ENCODE measurements at places on chromosomes 11 and 22.
A peak's percentile ranks its signal among the peaks of the same experiment; 100 is the strongest.

GRCh38 chr11:111336582-111337256 is 38.4 kb downstream of the POU2AF3 start:
- no peak for DNase-seq

- DNase-seq = no peak
These were observed 57.4 kb upstream of the ARHGAP42 start for GRCh38 chr11:100629671-100630070.

DNA sequence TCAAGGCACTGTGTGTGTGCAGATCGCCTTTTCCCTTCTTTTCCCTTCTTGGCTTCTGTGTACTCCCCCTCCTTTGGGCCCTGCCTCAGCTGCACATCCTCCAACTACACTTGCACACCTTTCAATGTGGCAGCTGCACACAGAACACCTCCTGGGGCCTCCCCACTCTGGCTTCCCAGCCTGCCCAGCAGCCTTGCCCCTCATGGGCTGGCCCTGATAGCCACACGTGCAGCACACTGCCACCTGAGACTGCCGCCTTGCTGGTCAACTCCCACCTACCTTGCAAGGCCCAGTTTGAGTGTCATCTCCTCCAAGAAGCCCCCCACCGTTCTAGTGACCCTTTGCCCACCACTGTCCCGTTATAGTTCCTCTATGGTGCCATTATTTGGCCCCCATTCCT is 77.3 kb upstream of the ARFGAP3 start:
- DNase-seq = no peak

GRCh38 chr22:27682437-27682836 is 119.1 kb downstream of the MN1 start:
- DNase-seq = no peak

DNA sequence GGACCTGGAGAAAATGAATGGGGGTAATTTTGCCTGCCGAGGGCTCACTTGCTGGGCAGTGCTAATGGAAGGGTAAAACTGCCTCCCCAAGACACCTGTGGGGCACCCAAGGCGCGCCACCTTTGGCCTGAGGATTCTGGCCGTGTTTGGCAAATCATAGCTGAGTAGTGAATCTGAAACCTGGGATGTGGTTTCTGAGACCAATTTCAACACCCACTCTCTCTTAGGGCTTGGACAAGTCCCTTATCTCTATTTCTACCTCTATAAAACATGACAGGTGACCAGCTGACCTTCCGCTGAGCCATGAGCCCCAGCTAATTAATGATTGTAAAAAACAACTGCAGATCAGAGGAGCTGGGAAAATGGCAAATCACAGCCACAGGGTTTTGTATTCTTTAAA is 1.5 kb upstream of the PACSIN3 start:
- no peak for DNase-seq

DNA sequence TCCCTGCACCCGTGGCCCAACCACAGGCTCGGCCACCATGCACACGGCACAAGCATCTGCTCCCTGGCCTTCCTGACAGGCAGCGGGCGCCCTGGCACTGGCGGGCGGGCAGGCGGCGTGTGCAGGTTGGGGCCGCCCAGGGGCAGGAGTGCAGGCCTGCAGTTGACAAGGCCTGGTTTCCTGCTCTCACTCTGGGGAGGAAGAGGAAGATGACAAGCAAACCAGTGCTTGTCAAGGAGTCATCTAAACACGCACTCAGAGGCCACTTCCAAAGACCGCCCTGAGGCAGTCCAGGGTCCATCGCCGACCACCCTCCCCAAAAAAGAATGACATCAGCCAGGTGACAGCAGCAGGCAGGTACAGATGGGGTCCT is 65.3 kb upstream of the LINC01488 start:
- no peak for DNase-seq

GRCh38 chr11:34855021-34855753 is 61.0 kb downstream of the APIP start:
- no peak for DNase-seq

DNA sequence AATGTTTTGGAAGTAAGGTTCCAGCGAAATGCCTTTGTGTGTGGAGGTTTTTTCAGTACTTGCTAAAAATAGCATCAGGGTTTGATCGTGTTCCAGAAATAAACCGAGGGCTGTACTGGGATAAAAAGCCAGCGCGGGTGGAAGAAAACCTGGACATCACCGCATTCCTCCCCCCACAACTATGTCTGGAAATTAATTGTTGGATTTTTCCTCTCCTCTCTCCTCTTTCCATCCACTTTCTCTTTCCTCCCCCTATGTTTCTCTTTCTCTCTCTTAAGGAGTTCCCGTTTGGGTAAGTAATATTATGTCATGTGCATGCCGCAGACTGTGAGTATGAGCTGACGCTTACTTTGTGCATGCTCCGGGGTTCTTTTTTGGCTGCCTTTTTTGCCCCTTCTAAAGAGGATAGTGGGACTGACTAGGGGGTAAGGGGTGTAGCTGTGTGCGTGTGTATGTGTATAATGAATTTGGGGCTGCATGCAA is 104.2 kb upstream of the HSD17B12 start:
- no peak for DNase-seq

- no peak for DNase-seq
These were observed 22.5 kb downstream of the SUN2 start for GRCh38 chr22:38733329-38733723.

- DNase-seq = no peak
These were observed 401.0 kb downstream of the TBC1D22A start for GRCh38 chr22:47163481-47163855.

DNA sequence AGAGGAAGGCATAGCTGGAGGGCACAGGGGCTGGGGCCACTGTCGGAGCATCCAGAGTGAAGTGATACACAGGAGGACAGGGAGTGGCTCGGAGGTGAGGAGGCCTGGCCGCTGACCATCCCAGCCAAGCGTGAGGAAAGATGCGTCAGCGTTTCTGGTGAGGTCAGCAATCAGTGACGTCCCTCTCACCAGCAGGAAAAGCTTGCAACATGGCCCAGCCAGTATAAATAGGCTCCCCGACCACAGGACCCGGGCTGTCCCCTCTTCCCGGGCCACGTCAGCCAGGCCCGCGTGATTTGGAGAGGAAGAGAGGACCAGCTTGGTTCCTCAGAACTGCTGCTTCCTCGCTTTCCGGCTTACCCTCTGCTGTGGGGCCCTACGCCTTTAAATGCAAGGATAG is 4.2 kb upstream of the OSM start:
- DNase-seq = no peak

- no peak for DNase-seq
These were observed 11.0 kb upstream of the SPTBN2 start for GRCh38 chr11:66739983-66740382.

- no peak for DNase-seq
These were observed 5.2 kb downstream of the DDB1 start for GRCh38 chr11:61327669-61328071.

- DNase-seq = no peak
These were observed 87.7 kb upstream of the BIRC3 start for GRCh38 chr11:102229510-102230123.

GRCh38 chr22:36323182-36323854 is 64.4 kb downstream of the MYH9 start:
- DNase-seq = no peak

- DNase-seq = no peak
These were observed 20.8 kb upstream of the IL18BP start for GRCh38 chr11:71977743-71978418.

GRCh38 chr11:78350091-78350645 is 67.5 kb downstream of the GAB2 start:
- DNase-seq = no peak

GRCh38 chr22:32558681-32559355 is 84.2 kb downstream of the FBXO7 start:
- no peak for DNase-seq

- no peak for DNase-seq
These were observed 60.5 kb downstream of the CD82 start for GRCh38 chr11:44625759-44626523.

DNA sequence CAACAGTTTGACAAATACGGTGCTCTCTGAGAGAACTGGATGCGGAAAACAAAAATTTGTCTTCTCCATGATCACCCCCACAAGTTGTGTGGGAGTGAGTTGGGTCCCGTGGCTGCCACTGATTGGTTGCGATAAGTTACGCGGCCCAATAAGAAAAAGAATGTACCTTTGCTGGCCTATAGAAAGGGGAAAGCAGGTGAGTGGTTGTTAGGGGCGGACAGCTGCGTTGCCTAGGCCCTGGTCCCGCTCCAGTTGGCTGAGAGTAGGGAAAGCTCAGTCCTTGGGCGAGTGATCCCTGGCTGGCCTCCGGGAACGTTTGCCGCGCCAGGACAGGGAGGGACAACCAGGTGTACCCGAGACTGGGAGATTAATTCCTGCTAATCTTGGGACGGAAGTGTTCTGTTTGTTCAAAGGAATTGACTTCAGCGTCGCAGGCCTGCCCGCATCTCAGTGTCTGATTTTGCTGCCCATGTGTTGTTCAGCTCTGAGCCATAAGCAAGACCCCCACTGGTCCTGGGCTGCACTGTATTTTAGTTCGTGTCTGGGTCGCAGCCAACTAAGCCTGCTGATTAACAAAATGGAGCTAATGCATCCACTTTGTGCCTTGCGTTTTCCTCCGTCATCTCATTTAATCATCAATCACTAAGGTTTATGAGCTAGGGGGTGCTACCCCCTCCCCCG is 773 bp upstream of the SYVN1 start:
- peak; percentile 81 for DNase-seq

- DNase-seq = peak; percentile 73
These were observed 1.0 kb upstream of the SLC25A1 start for GRCh38 chr22:19179497-19180048.

GRCh38 chr22:36977947-36978660 is 41.1 kb downstream of the TST start:
- peak; percentile 36 for DNase-seq

DNA sequence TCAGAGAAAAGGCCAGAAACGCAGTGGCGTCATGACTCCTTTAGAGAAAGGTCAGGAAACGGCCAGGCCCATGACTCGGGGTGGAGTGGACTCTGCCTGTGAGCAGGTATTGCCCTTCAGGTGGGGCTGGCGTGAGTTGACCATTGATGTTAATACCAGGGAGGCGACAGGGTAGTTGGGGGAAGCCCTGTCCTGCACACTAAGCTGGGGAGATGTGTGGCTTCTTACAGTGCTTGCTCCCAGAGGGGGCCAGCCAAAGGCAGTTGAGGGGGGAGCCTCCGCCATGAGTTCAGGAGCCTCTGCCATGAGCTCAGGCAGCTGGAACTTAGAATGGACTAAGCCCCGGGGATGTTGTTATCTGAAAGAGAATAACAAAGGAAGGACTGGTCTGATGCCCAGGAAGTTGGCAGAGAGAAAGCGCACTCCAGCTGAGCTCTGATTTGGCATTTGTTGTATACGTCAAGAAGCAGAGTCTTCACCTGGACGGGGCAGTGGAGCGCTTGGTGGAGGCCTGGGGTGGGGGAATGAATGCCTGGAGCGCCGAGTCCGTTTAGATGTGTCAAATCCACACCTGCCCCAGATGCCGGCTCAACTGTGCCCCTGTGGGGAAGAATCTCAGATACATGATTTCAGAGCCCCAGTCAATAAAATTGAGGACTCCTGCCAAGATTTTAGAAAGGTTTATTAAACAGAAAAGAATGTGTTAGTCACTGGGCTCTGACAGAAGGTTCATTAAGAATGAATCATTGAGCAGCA is 222.5 kb downstream of the TBC1D22A start:
- no peak for DNase-seq

DNA sequence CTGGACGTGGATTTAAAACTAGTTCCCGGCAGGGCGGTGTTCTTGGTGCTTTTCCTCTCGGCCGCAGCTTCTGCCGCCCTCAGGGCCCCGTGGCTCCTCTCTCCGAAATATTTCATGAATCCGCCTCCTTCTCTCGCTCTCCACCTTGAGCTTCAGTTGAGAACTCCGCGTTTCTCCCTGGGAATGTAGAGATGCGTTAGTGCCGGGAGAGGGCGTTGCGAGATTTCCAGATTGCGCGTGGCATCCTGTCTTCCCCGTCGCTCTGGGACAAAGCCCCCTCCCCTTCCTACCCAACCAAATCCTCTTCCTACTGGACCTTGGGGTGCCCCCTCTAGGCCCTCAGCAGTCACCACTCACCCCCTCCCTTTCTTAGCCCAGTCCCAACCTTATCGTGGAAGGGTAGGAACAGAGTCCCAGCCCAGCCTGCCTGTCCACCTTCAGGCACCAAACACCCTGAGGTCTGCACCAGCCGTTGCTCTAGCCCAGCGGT is 15.5 kb upstream of the RAC2 start:
- no peak for DNase-seq

DNA sequence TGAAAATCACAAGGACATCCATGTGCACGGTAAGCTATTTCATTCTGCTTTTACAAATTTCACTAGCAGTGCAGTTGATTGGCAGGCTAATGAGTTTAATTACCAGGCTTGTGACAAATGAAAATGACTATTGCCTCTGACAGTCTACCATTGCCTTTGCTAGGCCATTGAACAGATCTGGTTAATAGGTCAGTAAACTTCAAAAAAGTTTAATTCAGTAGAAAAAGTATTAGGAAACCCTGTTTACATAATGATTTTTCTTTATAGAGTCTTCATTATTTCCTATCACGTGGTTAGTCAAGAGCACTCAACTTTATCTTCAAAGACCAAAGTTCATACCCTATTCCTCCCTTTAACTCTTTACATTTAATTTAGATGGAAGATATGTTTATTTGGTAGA is 77.0 kb downstream of the PRMT3 start:
- DNase-seq = no peak

GRCh38 chr11:2579315-2580060 is 120.3 kb downstream of the KCNQ1OT1 start:
- no peak for DNase-seq

GRCh38 chr11:2655834-2656622 is 43.8 kb downstream of the KCNQ1OT1 start:
- no peak for DNase-seq

GRCh38 chr11:34613015-34613414 is 7.9 kb upstream of the EHF start:
- no peak for DNase-seq

GRCh38 chr22:17242641-17243040 is 23.4 kb upstream of the ADA2 start:
- no peak for DNase-seq

- DNase-seq = no peak
These were observed 69.2 kb downstream of the KIF18A start for GRCh38 chr11:28038775-28039174.

GRCh38 chr11:68412593-68413475 is 47.7 kb upstream of the PPP6R3 start:
- no peak for DNase-seq

DNA sequence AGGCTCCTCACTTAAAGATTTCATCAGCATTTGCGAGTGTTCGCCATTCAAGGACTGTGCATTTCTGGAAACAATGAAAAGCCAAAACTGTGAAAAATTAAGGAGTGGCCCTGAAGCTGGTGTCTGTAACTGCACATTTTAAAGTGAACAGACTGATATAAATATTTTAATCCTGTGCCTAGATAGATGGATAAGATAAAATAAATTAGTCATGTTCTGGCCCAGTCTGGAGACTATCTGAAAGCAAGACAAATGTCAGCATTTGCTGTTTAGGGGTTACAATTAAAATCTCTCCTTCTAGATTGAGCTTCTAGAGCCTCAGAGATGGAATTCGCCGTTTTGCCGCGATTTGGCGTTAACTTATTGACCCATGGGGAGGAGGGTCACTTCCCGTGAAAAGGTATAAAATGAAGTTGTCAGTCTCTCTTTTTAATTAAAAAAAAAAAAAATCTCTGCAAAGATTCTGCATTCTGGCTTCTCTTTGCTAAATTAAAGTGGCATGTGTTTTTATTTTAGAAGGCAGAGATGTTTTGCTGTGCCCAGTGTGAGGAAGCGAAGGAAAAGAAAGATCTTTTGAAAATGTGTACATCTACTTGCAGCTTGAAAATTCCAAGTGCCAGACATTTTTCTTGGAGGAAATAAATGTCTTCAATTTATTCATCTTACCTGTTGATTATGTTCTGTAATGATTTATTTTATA is 79.7 kb upstream of the WNT7B start:
- no peak for DNase-seq

GRCh38 chr11:9619004-9619403 is 44.9 kb upstream of the SWAP70 start:
- no peak for DNase-seq

- no peak for DNase-seq
These were observed 5.6 kb downstream of the MAPK1 start for GRCh38 chr22:21861851-21862250.

Measured in smooth muscle cell of the brain vasculature (primary cell).